Hippocampal formation (tissue), 2 donors: ENCODE measurements at places on chromosomes 6 and 20.

- DNase-seq = no peak
Measured at GRCh38 chr20:32528171-32528891, 56.8 kb downstream of the NOL4L start.

GRCh38 chr6:143007646-143008045 is 53.0 kb upstream of the AIG1 start:
- DNase-seq = no peak

DNA sequence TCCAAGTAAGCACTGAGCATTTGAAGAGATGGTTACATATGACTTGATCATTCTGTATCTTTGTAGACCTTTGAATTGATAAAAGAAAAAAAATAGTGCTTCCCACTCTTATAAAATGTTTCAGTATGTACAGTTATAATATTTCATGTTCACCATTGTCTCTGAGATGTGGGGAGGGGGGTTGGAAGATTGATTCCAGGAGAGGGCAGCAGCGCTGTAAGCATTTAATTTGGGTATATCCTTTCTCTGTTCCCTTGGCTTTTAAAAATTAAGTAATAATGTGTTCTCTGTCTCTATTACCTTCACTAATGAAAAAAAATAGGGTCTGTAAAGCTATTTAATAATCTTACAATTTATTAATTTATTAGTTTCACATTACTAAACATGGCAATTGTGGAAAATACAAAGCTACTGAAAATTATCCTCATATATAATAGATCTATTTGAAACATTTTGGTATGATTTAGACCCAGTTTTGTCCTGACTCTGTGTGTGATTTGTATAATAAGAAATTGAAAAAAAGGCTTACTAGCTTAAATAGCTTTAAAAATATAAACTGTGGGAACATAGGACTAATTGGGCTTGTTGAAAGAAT is 341.2 kb downstream of the CDKAL1 start:
- DNase-seq = no peak

GRCh38 chr20:44858606-44859360 is 26.7 kb upstream of the YWHAB start:
- DNase-seq = no peak
